ENCODE measurements at places on chromosomes 6 and 20. TPM values are rescaled to one million over a fixed set of nuclear protein-coding genes. Genes with fewer than 3 reads are reported as not detected.

APCDD1L gene
- total RNA-seq = 17.5 TPM

FGD2 gene
- not detected for total RNA-seq

OR2J3 gene
- total RNA-seq = not detected

ZNF165 gene
- total RNA-seq = 0.29 TPM

PBOV1 gene
- not detected for total RNA-seq

SLC17A4 gene
- not detected for total RNA-seq

RGS17 gene
- 25.5 TPM for total RNA-seq

MRS2 gene
- 19.9 TPM for total RNA-seq

C6orf118 gene
- not detected for total RNA-seq

HSPA12B gene
- total RNA-seq = 5.1 TPM

LINC00237 gene
- total RNA-seq = not detected

VGLL2 gene
- not detected for total RNA-seq

Measured in smooth muscle cell of trachea (primary cell).